ENCODE measurements at places on chromosomes 6 and 20.

DNA sequence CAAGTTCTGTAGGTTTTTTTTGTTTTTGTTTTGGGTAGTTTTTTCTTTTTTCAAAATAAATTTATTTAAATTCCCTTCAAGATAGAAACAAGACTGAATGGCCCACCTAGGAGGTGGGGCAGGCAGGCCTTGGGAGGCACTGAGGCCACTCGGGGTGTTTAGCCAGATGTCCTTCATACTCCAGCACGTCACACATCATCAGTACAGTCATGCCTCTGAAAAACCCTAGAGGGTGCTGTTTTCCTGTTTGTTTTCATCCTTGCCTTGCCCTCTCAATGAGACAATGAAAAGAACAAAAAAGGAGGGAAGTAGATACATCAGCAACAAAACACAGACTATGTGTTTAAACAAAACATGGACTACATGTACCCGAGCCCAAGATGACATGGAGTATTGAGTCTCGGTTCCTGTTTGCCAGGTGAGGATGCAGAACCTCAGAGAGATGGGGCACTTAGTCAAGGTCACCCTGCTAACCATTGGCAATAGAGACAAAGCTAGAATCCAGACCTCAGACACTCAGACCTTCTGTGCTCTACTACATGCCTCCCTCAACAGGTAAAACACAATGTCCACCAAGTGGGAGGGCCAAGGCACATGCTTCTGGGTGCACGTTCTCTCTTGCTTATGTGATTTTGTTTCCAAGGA is 26.8 kb upstream of the CLIC5 start:
- DNase-seq, result peak; percentile 4

DNA sequence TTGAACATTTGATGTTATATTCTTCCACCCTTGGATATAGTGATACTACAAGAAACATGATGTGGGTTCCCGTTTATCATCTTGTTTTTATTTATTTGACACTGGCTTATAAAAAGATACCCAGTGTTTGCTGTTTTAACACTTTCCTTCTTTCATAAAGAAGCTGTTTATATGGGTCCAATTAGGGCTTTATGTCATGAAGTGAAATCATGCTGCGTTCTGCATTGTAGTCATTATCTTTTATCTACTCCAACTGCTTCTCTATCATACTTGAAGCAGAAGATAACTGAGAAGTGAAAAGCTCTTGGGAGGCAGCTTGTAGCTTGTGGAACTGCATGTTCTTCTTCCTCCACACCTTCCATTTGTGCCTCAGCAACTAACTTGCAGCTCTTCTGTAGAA is 57.8 kb downstream of the GPX5 start:
- no peak for DNase-seq

GRCh38 chr6:31332637-31333602 is 24.1 kb downstream of the HLA-B start:
- DNase-seq, result no peak

GRCh38 chr6:164336455-164336854 is 921.9 kb downstream of the QKI start:
- DNase-seq, result no peak

GRCh38 chr6:130967502-130968445 is 95.3 kb downstream of the EPB41L2 start:
- no peak for DNase-seq

DNA sequence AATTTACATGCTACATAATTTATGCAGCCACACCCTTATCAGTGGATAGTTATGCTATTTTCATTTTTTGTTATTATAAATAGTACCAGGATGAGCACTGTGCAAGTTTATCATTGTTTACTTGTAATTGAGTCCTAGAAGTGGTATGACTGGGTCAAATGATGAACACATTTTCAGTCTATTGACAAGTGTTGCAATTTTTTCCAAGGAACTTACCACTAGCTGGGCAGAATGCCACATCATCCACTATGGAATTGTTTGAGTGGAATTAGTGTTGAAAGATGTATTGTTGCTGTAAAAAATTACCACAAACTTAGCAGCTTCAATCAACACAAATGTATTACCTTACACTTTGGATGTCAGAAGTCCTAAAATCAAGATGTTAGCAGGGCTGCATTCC is 38.1 kb upstream of the OPN5 start:
- DNase-seq, result no peak

DNA sequence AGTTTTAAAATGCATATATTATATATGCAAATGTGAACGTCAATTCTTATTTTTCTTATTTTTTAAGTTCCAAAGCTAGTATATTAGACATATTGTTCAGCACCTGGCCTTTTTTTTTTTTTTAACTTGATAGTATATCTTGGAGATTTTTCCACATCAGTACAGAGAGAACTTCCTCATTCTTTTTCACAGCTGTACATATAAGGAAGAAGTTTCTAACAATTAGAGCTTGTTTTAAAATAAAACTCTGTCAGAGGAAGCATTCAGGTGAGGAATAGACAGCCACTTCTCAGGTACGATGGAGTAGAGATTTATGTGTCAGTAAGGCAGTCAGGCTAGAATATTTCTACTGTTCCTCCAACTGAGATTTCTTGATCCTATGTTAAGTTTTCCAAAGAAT is 233.1 kb upstream of the SUPT3H start:
- no peak for DNase-seq

DNA sequence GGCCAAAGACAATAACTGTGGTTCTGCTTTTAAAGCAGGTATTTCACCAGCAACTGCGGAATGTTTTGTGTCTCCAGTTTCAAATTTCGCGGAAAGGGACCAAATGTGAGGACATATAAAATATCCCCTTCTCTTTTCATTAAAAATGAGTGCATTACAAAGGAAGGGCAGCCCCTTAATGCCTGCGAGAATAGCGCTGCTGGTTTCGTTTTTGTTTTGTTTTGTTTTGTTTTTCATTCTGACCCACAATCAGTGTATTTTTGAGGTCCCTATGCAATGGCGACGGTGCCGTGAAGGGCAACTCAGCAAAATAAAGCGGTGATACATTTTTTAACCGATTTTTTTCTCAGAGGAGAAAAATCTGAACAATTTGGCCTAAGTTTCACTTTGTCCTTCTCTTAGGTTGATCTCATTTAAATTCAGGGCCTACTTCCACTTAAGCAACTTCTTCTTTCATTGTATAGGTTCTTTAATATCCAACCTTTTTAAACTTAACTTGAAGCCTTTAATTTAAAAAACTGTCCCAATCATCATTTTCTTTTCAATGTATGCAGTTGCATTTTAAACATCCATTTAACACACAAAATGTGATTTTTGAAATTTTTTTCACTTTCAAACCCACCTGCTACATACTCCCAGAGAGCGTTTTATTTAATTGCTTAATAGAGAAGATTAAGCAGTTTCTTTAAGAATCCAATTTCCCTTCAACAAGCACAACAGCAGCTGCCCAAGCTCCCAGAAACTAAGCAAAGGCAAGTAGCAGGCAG is 2.9 kb upstream of the HIVEP2 start:
- no peak for DNase-seq

- DNase-seq, result no peak
Observed at GRCh38 chr6:15376900-15377487, 131.1 kb downstream of the JARID2 start.

- DNase-seq, result no peak
Observed at GRCh38 chr6:76789580-76789979, 673.7 kb downstream of the HTR1B start.

- DNase-seq, result no peak
Observed at GRCh38 chr6:56370127-56370540, 122.8 kb upstream of the COL21A1 start.

GRCh38 chr20:46954490-46955038 is 59.9 kb downstream of the EYA2 start:
- no peak for DNase-seq

DNA sequence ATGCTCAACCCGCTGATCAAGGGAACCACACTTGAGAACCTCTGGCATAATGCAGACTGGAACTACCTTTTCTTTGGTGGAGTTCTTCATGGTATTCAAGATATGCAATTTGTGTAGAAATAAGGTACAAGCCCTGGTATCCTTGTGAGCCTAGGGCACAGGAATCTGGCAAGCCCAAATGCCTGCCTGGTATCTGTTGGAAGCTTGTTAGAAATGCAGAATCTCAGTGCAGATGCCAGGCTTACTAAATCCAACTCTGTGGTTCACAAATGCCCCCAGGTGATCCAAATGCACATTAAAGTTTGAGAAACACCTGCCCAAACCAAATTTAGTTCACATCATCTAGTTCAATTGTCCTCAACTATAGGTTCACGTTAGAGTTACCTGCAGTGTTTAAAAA is 159.8 kb upstream of the LAMP5 start:
- DNase-seq, result no peak

DNA sequence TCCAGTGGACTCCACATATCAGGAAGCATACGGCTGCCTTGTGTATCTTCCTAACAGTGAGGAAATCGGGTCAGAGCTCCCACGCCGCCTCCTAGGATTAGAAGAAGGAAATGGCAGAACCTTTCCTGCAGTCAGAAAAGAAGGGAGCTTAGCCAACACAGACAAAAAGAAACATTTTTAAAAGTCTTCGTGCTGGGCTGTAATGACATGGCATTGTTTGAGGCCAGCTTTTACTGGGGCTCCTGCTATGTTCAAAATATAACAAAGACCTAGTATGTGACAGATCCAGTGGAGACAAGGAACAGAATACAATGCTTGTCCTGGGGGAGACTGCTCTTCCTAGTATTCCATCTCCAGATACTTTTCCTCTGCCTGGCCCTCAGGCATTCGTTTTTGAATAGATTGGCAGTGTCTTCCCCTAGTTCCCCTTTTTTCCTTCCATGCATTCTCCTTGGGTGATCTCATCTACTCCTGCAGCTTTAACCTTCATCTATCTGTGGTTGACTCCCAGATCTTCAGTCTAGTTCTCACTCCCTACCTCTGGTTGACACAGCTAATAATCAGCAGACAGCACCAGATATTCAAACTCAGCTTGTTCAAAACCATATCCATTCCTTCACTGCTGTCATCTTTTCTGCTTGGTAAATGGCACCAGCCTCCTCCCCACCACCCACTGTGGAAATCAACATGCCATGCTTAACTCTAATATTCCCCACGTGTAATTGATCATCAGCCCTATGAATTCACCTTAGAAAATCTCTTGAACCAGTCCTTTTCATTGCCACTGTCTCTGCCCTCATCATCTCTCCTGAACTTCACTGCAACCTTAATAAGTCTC is 94.5 kb upstream of the VSTM2L start:
- DNase-seq, result no peak

GRCh38 chr6:137571854-137572253 is 77.7 kb upstream of the OLIG3 start:
- DNase-seq, result peak; percentile 64

DNA sequence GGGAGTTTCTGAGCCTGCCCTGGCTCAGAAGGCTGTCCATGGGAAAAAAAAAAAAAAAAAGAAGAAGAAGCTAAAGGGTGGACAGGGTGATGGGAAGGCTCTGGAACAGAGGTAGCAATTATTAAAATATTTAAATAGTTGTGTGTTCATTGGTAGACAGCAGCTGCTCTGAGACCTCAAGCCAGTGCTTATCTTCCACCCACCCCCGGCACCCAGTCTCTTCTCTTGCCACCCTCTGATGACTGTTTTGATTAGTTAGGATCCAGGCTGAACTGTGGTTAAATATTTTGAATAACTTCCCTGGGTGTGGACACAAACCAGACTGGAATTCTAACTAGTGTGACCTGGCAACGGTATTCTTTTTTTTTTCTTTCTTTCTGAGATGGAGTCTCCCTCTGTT is 16.9 kb upstream of the SRSF3 start:
- DNase-seq, result no peak
